Effector memory CD4-positive, alpha-beta T cell (primary cell): ENCODE measurements at places on chromosomes 11 and 22.

GRCh38 chr22:18056807-18057474 lies 20.8 kb upstream of the PEX26 start:
- no peak for DNase-seq

- no peak for DNase-seq
Measured at GRCh38 chr22:45478108-45478771, 24.4 kb upstream of the FBLN1 start.

- no peak for DNase-seq
Measured at GRCh38 chr11:78379039-78379670, 38.5 kb downstream of the GAB2 start.

GRCh38 chr11:12975195-12975594 lies 33.9 kb upstream of the RASSF10 start:
- no peak for DNase-seq

DNA sequence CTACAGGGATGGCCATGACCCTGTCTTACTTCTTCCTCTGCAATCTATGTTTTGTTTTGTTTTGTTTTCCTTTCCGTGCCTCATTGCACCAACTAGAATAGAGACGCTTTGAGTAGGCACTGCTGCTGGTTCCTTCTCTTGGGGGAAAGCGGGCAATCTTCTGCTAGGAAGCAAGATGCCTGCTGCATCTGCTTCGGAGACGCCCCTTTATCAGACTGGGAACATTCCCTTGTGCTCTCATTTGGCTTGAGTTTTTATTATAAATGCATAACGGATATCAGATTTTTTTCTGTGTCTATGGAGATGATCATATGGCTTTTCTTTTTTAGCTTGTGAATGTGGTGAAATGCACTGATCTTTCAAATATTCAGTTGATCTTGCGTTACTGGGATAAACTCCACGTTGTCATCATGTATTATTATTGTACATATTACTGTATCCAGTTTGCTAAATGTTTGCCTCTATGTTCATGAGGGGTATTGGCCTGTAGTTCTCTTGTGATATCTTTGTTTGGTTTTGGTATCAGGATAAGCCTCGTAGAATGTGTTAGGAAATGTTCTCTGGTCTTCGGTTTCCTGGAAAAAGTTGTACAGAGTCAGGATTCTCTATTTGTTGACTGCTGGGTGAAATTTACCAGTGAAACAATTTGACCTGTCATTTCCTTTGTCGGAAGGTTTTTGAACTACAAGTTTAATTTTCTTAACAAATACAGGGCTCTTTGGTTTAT lies 23.4 kb upstream of the KRTAP5-6 start:
- no peak for DNase-seq

GRCh38 chr11:43644621-43645299 lies 35.8 kb upstream of the HSD17B12 start:
- no peak for DNase-seq

- no peak for DNase-seq
Measured at GRCh38 chr11:114984611-114985163, 306.4 kb downstream of the NXPE2 start.

DNA sequence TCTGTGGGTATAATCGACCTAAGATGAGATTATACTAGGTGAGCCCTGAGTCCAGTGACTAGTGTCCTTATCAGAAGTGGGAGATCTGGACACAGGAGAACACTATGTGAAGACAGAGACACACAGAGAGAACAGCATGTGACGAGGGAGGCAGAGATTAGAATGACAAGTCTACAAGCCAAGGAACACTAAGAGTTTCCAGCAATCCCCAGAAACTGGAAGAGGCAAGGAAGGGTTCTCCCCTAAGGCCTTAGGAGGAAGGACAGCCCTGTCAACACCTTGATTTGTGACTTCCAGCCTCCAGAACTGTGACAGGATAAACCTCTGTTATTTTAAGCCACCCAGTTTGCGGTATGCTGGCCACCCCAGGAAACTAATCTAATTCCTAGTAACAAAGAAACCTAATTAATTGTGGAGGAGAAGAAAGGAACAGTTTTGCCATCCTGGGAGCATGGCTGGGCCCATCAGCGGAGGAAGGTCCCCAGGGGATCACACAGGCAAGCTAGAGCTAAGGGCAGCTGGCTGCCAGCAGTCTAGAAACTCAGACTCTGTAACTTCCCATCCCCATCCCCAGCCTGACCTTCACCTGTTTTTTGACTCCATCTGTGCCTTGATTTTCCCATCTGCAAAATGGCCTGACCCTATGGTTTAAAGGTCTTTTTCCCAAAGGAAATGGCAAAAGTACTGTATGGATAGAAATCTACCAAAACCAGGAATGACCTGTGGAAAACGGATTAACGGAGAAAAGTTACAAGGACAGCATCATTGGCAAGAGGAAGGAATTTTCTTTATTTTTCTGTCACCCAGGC lies 10.3 kb upstream of the THOC5 start:
- DNase-seq = no peak

DNA sequence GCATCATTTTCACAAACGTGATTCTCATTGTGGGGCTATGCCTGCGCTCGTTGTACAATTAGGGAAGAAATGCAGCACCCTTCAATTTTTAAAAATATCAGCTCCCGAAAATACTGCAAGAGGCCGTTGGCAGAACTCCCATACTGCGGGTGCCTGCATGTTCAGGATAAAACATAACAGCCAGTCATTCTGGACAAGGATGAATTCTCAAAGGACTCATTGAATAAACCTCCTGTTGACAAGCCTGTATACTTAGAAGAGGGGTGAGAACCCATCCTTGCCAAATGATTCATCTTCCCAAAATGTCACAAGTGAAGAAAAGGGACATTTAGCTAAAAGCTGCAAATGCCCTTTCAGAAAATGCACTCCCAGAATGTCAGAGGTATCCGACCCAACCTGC lies 141.9 kb downstream of the CSNK2A3 start:
- DNase-seq = no peak

DNA sequence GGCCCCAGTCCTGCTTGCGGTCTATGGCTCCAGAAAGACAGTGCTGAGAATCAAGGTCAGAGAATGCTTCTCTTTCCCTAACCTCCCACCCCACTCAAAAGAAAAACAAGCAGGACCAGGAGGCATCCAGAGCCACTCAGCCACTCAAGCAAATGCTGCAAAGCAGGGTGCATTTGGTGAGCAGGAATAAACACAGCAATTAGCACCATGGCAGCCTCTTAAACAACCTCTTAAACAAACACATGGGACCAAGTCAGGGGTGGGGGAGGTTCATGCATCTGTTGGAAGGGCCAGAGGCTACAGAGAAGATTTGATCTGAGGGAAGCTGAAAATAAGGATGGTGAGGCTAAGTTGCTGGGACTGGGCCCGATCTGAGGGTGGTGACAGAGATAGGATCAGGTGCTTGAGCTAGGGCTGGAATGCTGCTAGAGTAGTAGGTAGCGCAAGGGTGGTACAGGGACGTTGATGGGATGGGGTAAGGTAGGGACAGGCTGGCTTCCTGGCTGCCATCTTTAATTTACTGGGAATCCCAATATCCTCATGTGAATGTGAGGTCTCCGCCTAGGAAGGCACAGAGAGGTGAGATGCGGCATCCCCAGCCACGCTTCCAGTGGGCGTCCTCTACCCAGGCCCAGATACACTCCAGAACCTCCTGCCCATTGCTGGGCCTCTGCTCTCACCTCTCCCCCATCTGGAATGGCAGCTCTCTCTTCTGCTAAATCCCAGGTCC lies 26.6 kb upstream of the LMO1 start:
- no peak for DNase-seq

DNA sequence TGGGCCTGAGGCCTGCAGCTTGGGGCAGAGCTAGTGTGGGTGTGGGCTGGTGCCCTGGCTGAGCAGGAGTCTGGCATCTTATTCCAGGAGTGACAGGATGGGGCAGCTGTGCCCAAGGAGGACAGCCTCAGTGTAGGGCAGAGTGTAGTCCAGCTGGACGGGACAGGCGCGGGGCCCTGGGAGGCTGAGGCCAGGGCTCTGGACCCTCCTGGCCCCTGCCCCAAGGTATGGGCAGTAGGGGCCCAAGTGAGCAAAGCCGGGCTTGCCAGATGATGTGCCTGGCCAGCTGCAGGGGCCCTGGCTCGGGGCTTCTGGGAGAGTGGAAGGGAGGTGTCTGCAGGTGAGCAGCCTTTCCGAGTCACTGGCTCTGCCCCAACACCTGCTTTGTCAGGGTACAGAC lies 1190.9 kb downstream of the BRD1 start:
- no peak for DNase-seq

- DNase-seq = no peak
Measured at GRCh38 chr22:38208551-38208968, 6.8 kb downstream of the MAFF start.

- DNase-seq = no peak
Measured at GRCh38 chr11:87176044-87176443, 138.3 kb downstream of the TMEM135 start.

DNA sequence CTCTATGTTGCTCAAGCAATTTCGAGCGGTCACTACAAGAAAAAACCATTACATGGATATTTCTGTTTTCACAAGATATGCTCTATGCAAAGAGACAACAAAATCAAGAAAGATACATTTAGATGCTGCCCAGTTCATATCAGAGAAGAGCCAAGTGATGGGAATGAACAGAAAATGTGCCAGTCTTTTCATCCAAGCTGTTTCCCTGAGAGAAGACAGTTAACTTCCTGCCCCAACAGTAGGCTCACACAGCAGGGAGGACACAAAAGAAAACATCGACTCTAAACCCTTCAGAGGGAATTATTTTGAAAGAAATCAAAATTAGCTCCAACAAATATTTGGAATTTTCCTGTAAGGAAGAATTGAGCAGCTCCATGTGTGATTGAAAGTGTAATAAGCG lies 11.6 kb downstream of the JAML start:
- DNase-seq = no peak

- no peak for DNase-seq
Measured at GRCh38 chr11:133951327-133952198, 5.2 kb downstream of the IGSF9B start.
